Activated CD4-positive, CD25-positive, alpha-beta regulatory T cell (primary cell): ENCODE measurements at places on chromosomes 11 and 22.

DNA sequence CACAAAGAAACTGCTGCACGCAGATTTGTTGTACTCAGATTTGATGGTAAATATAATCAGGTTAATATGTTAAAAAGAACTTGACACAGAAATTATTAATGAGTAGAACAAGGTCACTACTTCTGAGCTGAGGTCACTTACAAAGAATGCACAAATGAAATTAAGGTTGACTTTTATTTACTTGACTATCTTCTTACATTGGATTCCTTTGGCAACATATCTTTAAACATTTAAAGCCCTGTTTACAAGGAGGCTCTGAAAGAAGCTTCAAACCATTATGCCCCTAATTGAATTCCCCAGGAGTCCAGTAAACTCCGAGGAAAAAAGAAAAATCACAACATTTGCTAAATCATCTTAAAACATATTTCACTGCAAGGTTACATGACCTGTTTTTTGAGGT is 245.5 kb downstream of the SOX6 start:
- DNase-seq, result no peak

DNA sequence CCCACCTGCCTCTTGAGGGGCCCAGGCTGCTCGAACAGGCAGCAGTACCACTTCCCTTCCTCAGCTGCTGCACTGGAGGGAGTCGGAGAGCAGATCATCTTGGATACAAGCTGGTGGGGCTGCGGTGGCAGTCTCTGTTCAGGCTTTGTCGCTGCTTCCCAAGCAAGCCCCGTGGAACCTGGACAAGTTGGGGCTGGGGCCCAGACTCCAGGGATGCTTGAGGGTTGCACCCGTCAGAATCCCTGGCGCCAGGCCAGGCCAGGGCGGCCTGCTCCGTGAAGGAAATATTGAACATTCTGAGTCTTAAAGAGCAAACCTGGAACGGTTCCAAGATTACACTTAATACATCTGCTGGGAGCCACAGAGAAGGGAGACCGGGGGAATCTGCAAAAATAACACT is 310.1 kb upstream of the SORL1-AS1 start:
- DNase-seq, result no peak

DNA sequence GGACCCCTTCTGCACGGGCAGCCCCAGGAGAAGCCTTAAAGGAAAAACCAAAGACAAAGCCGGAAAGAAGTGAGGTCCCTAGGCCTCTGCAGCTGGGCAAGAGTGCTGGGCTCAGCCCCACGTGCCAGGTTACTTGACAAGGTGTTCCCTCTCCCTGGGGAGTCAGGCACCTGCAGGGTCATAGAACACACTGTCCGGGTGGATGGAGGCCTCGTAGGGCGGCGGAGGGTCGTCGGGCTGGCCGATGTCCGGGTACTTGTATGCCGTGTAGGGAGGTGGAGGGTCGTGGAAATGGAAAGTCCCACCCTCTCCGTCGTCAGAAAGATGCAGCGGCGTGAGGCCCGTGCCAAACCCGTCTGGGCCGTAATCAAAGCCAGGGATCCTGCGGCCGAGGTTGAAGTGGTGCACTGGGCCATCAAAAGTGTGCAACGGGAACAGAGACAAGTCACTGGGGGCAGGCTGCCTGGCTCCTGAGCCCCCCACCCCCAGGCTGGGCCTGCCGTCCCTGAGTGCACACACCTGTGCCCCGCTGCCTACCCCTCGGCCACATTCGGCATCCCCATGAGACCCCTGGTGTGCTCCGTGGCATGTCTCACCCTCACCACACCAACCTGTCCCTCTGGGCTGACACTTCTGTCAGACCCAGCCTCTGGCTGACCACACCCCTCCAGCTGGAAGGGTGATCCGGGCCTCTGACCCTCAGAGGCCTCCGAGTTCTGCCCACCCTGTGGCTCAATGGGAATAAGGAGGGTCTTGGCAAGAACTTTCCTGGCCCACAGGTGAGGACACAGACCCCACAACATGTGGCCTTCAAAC is 81.1 kb downstream of the DGCR2 start:
- DNase-seq, result no peak

DNA sequence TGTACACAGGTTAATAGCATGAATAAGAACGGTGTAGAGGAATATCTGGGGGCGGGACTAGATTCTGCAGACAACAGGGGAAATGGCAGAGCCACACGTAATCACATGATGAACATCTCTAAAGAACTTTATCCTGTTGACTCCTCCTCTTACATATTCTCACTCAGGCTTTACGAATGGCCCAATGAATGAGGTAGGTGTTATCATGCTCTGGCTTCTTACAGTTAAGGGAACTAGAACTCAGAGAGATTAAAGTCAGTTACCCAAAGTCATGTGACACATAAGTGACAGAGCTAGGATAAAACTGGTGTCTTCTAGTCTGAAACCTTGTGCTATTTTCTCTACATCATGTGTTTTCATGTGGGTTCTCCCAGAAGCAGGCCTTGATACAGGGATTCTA is 49.0 kb upstream of the BMAL1 start:
- no peak for DNase-seq

DNA sequence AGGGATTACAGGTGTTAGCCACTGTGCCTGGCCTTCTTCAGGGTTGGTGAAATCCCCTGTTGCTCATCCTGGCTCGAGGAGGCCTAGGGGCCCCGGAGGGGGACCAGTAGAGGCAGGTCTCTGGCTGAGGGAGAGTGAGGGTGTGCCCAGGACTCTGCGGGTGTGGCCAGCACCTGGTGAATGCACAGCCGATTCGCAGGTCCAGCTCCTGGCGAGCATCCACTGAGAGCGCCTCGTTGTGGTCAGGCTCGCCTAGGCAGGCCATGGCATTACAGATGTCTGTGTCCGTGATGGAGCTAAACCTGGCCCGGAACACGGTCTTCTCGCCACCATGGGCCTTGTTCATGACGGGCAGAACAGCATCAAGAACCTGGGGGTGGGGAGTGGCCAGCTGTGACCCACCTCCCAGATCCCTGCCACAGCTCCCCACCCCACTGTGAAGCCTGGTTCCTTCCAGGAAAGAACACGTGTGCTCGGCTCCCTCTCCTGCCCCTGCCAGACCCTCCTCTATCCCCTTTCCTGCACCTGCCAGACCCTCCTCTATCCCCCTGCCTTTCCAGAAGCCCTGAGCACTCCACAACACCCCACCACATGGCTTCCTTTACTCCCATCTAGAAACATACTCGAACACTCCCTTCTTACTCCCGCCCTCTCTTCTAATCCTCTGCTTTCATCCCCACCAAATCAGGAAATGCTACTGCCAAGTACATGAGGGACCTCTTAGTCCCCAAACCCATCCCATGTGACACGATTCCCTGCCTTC is 12.4 kb downstream of the TOP3B start:
- no peak for DNase-seq

DNA sequence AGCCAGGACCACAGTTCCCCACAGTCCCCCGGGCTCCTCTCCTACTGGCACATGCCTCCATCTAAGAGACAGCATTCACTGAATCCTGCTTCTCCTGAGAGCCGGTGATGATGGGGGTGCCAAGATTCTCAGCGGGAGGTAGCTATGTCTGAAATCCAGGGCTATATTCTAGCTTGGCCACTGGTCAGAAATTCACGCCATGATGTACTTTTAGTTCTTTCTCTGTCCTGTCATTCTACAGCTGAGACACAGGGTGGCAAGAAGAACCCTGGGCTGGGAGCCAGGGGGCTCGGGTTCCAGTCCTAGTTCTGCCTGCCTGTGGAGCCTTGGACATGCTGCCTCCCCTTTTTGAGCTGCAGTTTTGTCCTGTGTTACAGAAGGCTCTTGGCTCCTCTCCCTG is 59.2 kb upstream of the PHOX2A start:
- no peak for DNase-seq

DNA sequence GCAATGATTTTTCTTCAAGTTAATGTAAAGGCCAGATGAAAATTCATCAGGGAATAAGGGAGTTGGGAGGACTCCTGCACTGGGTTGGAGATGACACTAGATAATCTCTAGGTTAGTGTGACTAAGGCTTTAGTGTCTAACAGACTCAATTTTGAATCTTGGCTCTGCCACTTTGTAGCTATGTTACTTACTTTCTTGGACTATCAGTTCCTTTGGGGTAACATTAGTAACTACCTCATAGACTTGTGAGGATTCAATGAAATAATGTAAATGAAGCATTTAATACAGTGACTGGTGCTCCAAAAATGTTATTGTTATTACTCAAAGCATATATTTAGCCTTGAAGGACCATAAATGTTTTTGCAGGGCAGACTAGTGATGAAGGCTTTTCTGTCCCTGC is 9.6 kb upstream of the CCDC89 start:
- DNase-seq, result no peak

GRCh38 chr11:108593214-108593922 is at the start of gene EXPH5:
Gene EXPH5 (minus strand): TSS chr11:108593768. CDS start chr11:108593536, 232 bp downstream.
- peak; percentile 55 for DNase-seq

GRCh38 chr22:29780748-29781676 is 13.8 kb downstream of the UQCR10 start:
- no peak for DNase-seq

GRCh38 chr11:55969845-55970244 is at the start of gene OR10AG1:
Gene OR10AG1 (minus strand): TSS chr11:55969945. CDS start chr11:55969907, 38 bp downstream.
- no peak for DNase-seq

GRCh38 chr11:76598426-76598839 is 72.1 kb downstream of the LRRC32 start:
- DNase-seq, result no peak

GRCh38 chr11:92558323-92558722 is 333.7 kb downstream of the FAT3 start:
- no peak for DNase-seq

DNA sequence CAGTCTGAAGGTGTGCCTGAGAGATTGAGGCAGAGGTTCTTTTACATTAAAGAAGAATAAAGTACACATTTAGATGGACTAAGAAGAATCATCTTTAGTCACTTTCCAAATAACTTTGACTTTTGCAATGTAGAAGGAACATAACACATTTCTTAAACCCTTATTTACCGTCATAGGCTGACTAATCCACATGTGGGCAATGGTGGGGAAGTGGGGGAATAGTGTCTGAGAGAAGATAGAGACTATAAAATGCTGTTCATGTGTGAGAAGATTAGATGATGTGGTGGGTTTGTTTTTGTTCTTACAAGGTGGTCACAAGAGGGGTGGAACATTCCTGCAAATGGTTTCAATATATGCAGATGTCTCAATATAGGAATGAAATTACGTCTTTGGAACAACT is 1.8 kb downstream of the MS4A4A start:
- DNase-seq, result no peak

DNA sequence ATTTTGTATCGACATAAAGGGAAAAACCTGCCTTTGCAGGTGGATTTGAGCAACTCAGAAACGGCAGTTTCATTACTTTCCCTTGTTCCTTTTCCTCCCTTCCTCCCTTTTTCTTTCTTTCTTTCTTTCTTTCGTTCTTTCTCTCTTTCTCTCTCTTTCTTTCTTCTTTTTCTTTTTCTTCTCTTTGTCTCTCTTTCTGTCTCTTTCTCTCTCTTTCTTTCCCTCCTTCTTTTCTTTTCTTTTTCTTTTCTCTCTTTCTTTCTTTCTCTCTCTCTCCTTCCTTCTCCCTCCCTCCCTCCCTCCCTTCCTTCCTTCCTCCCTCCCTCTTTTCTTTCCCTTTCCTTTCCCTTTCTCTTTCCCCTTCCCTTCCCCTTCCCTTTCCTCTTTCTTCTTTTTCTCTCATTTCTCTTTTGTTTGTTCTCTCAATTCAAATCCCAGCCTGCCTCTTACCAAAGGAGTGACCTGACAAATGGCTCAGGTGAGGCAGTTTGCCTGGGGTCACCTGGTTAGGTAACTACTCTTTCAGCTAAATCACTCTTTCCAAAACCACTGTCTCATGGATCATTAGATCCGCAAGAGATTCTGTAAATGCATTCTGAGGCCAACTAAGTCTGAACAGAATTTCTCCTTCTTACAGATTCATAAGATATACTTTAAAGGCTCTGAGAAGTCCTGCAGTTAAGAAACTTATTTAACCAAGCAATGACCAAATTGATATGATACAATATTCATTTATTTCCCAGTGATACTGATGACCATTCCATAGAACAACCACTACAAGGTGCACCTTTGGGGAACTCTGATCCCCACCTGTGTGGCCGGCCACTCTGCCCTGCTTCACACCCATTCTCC is 75.3 kb downstream of the MYO18B start:
- no peak for DNase-seq

GRCh38 chr11:78069465-78069864 is 5.8 kb downstream of the THRSP start:
- DNase-seq, result no peak

GRCh38 chr11:9004183-9004926 is 554 bp upstream of the NRIP3 start:
- no peak for DNase-seq

GRCh38 chr11:124900464-124900863 is 2.8 kb upstream of the ROBO4 start:
- no peak for DNase-seq

- DNase-seq, result no peak
Observed at GRCh38 chr11:128709402-128709801, 15.5 kb downstream of the FLI1 start.

- no peak for DNase-seq
Observed at GRCh38 chr22:49406879-49407587, 420.6 kb downstream of the BRD1 start.

GRCh38 chr11:65781152-65781961 is 581 bp upstream of the AP5B1 start:
- no peak for DNase-seq

- DNase-seq, result no peak
Observed at GRCh38 chr11:114812733-114813132, 134.4 kb downstream of the NXPE2 start.

DNA sequence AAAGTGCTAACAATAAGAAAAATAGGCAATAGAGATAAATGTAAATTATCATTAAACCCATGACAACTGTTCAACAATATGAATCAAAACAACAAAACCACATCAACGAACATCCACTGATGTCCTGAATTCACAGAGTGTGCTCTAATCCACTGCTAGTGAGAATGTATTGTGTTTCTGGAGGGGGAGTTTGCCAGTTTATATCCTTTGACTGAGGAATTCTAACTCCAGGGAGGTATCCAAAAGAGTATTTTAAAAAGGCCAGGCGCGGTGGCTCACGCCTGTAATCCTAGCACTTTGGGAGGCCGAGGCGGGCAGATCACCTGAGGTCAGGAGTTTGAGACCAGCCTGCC is 1.7 kb upstream of the WEE1 start:
- DNase-seq, result no peak

GRCh38 chr22:38137876-38138687 is 27.6 kb upstream of the BAIAP2L2 start:
- no peak for DNase-seq

DNA sequence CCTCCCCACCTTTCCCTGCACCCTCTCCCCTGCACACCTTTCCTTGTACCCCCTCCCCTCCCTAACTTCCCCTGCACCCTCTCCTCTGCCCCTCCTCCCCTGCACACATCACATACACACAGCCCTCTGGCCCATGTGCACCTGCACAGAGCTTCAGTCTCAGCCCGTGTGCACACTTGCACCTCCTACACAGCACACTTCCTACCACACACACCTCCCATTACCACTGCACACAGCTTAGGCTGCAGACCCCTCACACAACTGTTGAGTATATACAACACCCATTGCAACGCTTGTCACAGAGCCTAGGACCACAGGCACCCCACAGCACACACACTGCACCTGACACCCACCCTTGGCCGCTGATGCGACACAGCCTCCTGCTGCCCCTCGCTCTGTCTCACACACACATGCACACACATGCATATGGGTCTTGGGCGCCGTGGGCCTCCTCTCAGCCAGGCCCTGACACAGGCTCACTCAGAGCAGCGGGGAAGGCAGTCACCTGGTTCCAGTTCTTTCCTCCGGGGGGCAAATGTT is 411 bp downstream of the SIGIRR start:
- DNase-seq, result no peak

- no peak for DNase-seq
Observed at GRCh38 chr11:27971171-27971570, 136.8 kb downstream of the KIF18A start.
